SIG-M5 (cell line): ENCODE measurements at places on chromosomes 11 and 22.

GRCh38 chr22:30223303-30223702 lies 23.3 kb downstream of the LIF start:
- no peak for DNase-seq

DNA sequence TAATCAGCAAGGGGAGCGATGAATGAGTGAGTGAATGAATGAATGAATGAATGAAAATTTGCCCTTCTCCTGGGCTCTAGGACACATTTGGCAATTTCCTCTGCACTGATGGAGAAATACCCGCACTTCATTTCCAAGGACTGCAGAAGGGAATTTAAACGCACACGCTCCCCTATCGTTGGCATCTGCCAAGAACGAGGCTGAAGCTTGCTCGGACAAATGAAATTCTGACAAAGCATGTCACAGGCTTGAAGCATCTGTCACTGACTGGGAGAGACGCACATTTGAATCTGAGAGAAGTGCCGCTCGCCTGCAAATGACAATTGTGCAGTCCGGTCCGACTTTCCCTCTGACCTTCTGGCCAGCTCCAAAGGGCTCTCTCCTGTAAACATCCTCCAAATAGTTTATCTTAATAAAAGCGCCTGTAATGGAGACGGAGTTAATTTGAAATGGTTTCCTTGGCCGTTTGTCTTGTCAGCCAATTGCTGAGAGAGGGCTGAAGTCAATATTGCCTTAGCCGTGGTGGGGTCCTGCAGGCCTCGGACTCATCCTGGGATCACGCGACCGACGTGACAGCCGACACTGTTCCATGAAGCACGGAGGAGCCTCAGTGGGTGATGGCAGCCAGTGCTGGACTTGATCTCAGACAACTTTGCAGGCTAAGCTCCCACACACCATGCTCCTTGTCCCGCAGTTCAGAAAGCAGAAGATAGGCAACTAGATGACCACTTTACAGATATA lies 260.7 kb downstream of the MN1 start:
- no peak for DNase-seq

- DNase-seq, result no peak
Observed at GRCh38 chr11:27873664-27874063, 173.4 kb upstream of the BDNF start.

DNA sequence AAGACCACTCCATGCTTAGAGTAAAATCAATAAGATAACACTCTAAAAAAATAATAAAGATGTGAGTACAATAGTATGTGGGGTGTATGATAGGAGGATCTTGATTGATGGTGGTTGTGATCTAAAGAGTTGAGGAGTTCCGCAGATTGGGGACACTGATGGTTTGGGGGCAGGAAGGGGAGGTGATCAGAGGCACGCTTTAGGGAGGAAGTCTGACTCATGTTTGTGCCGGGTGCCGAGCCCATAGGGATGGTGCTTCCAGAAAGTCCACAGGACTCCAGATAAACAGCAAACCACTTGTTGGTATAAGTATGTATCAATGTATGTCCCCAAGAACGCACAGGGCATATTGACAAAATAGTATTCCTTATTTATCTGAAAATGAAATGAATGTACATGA lies 27.5 kb downstream of the LINC01488 start:
- no peak for DNase-seq

DNA sequence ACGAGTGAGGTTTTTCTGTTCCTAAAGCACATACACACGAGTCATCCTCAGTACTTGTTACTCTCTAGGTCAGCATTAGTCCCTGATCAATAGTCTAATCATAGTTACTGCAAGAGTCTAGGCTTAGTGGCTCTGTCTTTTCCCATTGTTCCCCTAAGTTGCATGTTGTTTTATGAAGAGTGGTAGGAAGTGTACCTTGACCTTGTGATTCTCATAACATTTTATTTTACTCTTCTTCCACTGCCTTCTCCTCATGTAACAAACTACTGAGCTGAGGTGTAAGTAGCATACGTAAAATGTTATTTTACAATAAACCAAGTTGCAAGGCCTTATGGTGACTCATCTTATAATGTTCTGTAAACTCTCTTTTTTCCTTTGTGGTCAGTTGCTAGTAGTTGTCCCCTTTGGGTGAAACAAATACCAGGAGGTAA lies 15.0 kb downstream of the METTL15 start:
- DNase-seq, result no peak

- DNase-seq, result no peak
Observed at GRCh38 chr11:111448831-111449557, 63.2 kb downstream of the BTG4 start.

GRCh38 chr11:47372422-47372821 lies 5.9 kb downstream of the SPI1 start:
- no peak for DNase-seq

DNA sequence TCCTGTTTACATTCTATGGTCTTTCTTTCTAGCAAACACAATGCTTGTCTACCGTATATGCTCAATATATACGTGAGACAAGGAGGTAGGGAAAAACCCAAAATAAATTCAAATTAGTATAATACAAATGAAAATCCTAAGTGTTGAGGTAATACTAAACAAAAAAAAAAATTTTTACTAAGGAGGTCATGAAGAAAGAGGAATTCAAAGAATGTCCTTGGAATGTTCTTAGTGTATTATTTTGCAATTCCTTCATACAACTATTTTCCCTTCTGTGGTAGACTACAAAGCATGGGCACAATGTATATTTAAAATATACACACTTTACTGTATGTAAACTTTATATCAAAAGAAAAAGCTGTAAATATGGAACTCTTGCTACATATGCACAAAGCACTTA lies 36.4 kb downstream of the PIK3C2A start:
- no peak for DNase-seq

DNA sequence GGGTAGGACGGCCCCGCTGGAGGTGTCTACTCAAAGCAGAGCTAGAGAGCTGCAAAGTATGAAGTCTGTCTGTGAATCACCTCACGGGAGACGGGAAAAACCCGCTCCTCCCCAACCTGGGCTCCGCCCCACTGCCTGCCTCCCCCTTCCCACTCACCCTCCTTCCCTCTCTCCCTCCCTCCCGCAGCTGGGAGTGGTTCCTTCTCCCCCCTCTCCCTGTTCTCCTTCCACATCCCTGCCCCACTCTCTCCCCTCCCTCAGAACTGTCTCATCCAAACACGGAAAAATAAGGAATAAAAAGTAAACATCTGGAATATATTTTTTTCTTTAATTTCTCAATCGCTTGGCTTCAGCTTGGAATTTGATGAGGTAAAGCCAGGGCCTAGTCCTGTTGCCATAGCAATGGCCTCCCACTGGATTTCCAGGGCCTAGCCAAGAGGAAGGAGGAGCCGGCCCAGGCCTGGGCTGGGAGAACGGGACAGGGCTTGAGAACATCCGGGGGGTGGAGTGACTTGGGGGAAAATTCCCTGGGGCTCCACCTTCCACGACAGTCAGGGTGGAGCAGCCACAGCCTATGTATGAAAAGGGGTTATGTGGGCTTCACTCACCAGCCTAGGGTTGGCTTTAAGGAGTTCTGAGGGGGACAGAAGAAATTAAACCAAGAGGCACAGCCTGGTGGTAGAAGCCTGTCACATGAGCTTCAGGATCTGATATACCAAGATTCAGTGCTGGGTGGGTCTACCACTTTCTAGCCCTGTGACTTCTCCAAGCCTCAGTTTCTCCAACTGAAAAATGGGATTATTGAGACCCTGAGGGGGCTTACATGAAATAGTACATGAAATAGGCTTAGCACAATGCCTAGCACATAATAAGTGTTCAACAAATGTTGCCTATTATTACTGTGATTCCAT lies 2.2 kb downstream of the TNKS1BP1 start:
- DNase-seq, result no peak

GRCh38 chr11:103029401-103029800 lies 62.6 kb downstream of the DCUN1D5 start:
- DNase-seq, result no peak

- DNase-seq, result no peak
Observed at GRCh38 chr11:86978247-86978646, 23.1 kb upstream of the FZD4 start.

DNA sequence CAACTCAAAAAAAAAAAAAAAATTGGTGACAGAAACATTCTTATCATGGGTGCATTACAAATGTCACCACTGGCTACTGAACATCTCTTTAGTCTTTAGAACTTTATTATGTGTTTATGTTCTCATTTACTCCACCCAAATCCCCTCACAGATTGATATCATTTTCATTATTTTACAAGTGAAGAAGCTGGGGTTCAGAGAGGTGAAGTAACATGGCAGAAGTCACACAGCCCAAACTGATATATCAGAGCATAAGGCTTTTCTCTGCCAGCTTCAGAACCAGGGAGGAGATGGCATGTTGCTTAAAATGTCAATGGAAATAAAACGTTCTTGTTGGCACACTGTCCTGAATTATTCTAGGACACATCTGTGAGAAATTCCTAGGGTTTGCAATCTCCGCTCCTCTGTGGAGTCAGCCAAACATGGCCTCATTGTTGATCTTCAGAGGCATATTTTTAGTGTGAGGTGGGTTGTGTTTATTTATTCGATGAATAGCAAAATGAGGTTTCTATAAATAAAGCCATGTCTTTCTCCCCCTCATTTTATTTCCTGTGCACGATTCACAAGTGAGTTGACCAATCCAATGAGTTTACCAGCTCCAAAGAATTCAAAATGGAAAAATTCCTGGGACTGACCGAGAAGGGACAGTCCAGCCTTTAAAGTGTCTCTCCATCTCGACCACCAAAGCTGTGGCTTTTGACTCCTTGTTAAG lies 72.9 kb upstream of the ANO1 start:
- no peak for DNase-seq

- no peak for DNase-seq
Observed at GRCh38 chr11:31968461-31969358, 122.2 kb upstream of the RCN1 start.

DNA sequence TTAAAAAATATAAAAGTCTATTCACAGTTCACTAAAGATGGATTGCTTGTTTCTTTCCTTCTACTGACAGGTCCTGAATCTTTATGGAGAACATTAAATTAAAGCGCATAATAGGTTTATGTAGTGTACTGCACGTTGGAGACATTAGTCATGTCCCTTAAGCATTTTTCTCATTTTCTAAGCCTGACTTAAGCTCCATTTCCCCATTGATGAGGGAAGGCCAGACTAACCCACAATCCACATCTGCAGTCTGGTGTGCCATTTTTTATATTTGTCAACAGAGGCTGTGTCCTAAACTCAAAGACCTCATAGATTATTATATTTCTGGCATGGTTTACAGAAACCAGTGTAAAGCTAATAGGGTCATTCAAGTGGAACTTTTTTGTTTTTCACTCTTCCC lies 39.9 kb downstream of the CADM1 start:
- DNase-seq, result no peak

DNA sequence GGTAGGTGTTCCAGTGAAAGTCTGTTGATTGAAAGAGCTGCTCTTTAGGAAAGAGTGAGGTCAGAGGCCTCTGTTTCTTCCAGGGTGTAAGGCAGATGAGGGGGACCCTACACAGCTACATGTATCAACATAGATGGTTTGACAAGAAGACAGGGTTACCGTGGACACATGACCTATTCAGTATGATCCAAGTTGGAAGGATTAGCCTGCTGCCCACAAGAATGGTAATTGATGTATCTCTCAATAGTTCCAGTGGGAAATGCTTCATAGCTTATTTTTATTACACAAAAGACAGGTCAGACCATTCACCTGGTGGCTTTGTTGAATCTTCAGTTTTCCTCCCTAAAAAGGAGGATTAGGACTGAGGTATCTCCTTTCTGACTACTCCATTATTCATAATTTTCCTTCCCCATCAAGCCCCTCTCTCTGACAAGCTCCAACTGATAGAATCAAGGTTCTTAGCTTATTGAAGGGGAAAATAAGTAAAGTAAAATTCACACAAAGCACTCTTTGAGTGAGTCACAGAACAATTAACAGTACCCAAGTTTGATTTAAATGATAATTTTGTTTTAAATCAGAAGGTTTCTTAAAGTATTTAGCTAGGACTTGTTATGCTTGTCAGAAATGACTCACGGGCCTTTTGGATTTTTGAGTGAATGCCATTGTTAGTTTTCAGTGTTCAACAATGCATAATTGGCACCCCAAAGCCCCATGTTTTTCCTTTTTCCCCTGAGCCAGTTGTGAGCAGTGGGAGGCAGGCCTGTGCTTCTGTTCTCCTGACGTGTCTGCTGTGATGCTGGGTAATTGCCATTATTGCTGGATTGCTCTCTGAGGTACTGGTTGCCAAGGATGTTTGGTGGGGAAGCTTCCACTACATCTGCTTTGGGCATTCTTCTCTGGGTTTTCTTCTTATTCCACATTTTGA lies 373.2 kb downstream of the DDX10 start:
- no peak for DNase-seq

DNA sequence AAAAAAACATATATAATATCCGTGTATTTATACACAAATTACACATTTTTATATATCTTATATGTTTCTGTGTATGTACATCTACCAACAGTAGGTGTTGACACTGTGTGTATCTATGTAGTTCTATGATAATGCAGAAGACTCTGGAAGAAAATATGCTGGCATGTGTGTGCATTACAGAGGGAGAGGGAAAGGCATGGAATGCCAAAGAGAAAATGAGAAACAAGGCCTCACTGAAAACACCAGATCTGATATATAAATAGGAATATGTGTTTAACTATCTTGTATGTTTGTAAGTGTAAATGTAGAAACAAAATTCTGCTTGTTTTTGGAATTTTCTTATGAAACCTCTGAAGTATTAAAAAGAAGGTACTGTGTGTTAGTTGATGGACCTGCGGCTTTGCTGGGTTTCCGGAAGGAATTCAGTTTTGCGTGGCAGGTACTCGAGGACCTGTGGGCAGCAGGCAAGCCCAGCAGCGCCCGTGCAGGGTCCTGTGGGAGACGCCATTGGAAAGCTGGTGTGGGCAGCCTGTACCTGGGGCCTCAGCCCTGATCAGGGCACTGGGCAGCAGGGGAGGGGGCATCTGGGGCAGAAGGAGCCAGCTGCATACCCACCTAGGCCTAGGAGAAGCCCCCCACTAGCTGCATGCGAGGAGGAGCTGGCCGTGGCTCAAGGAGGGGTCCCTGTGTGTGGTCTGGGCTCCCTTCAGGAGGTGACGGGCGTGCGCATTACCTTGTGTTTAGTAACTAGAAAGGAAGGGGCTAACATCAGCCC lies 7.6 kb upstream of the TRMU start:
- DNase-seq, result no peak

DNA sequence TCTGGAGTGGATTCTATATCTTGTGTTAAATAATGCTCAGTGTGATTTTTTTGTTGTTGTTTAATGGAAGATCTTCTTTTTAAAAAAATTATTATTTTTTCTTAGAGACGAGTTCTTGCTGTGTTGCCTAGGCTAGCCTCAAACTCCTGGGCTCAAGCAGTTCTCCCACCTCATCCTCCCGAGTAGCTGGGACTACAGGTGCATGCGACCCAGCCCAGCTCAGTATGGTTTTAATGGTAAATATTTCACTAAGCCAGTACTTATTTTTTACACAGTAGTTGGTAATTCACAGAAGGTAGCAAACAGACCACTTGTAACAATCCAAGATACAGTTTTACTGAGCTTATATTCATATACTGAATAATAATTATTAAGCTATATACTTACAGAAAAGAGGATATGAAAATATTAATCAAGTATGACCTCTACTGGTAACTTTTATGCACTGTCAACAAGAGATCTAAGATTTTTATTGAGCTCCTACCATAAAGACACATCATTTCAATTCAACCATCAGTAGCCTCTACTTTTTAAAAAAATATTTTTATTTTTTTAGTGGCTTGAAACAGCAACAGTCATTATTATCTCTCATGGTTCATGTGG lies 6.1 kb upstream of the CD59 start:
- no peak for DNase-seq
